Ovary (tissue), 10 donors: ENCODE measurements at places on chromosomes 2 and 18.
A peak's percentile ranks its signal among the peaks of the same experiment; 100 is the strongest.

GRCh38 chr18:50644807-50645206 lies 84.9 kb downstream of the MAPK4 start:
- DNase-seq, result no peak

- DNase-seq, result no peak
Observed at GRCh38 chr2:19114754-19115231, 243.6 kb downstream of the OSR1 start.

GRCh38 chr2:73112913-73113854 lies at the start of gene RAB11FIP5:
RAB11FIP5 (minus strand) TSS chr2:73112948; CDS start chr2:73112777, 171 bp downstream.
- peak; percentile 87 for DNase-seq

- no peak for DNase-seq
Observed at GRCh38 chr2:235966396-235966795, 201.8 kb downstream of the GBX2 start.

- DNase-seq, result no peak
Observed at GRCh38 chr2:226641008-226641407, 158.6 kb downstream of the IRS1 start.

DNA sequence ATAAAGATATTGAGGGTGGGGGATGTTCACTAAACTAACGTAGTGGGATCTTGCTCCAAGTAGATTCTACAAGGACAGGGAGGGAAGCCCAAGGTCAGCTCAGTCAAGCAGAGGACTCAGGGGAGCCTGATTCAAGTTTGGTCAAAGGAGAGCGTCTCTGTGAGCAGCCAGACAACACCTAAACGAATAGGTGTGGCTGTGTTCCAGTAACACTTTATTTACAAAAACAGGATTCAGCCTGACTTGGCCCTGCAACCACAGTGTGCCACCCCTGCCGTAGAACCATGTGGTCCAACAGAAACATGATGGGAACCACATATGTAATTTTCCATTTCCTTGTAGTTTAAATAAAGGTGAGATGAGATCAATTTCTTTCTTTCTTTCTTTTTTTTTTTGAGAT lies 18.1 kb upstream of the FZD5 start:
- DNase-seq, result no peak

GRCh38 chr2:136666-137065 lies 90.4 kb upstream of the FAM110C start:
- no peak for DNase-seq

- DNase-seq, result no peak
Observed at GRCh38 chr2:68789603-68790002, 55.0 kb downstream of the ARHGAP25 start.

DNA sequence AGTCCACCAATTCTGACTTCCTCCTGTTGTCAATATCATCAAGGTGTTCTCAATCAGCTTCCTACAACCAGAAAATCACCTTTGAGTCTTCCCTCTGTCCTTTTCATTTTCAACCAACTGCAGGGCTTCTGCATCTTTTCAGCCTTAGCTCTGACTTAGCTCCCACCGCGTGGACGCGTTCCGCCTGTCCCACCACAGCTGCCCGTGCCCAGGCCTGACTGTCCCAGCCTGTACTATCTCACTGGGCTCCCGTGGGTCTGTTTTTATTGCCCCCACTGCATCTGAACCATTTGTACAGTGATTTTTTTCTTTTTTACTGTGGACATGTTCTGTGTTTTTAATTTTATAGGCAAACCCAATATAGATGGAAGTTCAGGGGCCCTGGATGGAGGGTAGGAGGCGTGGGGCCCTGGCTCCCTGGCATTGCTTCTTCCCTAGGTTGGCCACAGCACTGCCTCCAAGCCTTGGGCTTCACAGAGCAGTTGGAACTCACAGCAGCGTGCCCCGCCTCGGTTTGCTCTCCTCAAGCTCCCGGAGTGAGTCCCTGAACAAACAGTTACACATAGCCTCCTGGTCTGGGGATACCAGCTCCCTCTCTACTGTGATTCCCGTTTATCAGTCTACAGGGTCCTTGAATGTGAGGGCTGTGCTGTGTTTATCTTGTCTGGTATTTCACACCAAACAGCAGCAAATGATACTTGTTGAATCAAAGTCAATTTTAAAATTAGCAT lies 280.6 kb upstream of the PXDN start:
- no peak for DNase-seq

DNA sequence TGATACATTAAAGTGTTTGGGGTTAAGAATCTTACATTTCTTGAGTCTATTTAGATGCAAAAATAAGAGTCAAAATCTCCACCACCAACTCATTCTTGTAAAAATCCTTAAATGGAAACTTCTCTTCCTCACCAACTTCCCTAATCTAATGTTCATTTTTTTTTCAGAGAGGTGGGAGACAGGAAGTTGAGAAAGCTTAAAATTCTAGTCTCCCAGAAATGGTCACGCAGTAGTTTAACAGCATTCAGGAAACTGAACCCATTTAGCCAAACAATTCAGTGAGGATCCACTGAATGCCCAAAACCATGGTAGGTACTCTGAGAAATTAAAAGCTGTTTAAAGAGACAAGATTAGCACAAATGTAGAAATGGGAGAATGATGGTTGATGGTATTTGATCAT lies 69.0 kb downstream of the TXNL1 start:
- DNase-seq, result no peak

DNA sequence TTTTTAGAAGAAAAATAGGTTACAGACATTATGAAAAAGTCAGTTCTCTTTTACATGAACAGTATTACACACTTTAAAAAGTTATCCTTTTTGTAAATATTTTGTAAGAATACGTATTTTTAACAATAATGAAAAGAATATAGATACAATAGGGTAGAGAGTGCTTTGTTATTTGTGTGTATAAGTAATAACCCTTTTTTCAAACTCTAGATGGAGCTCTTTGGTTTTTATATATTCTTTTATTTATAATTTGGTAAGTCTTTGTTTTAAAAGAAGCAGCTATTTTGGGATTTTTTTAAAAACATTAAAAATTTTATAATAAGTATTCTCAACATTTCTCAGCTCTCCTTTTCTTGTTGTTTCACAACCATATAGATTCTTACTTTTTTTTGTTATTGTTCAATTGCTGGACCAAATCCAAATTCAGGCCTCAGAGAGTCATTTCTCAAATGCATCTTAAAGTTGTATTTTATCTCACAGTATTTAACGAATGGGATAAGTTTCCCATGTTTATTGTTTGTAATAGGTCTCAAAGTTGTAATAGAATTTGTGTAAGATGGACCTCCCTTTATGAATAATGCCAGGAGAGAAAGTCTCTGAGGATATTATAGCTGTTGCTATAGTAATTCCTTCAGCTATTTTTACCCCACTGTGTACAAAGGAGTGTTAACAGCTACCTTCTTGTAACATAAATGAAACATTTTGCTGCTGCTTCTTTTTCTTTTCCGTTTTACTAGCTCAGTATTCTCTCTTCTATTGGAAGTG lies 46.4 kb downstream of the ACYP2 start:
- DNase-seq, result no peak

DNA sequence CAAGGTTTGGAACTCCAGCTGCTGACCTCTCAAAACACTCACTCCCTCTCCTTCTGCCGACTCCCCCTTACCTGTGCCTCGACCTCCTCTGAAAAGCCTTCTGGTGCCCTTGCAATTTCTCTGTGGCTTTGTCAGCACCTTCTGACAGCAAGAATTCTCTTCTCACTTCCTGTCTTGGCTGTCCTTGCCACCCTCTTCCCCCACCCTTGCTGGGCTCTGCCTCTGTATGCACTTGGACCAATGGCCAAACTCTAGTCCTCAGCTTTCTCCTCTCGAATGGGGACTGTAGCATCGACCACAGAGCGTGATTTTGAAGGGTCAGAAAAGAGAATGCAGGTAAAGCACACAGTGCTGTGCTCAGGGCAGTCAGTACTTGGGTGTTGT lies 99.0 kb downstream of the HS1BP3 start:
- DNase-seq, result no peak

- DNase-seq, result no peak
Observed at GRCh38 chr2:176521878-176522670, 252.8 kb downstream of the MTX2 start.

DNA sequence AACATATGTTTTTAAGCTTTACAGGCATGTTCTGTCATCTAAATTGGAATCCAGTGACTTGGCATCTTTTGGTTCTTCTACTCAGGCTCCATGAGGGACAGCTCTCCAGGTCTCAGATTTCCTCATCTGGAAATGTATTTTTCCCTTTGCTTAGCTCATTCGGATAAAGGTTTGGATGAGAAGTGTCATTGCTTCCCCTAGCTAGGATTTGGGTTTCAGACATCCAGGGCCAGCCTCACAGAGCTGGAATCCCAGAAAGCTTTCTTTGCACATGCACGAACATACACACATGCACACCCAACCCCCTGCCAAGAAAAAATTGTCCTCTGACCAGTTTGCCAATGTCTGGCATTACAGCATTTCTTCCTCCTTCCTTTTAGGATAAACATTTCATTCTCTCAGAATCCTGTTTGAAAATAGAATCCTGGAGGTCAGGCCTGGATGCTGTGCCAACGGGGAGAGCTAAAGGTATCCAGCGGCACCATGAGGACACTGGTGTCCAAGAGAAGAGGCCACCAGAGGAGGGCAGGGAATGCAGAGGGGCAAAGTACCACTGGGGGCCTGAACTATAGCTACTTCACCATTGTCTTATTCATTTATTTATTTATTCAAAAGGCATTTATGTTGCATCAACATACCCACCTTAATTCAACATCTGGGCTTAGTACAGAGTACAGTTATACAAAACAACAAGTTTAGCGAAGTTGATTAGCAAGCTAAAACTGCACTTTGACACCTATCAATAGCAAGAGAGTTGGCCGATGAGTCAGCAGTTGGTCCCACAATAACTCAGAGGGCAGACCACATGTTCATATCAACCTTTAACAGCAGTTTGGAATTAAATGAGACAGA lies 97.9 kb upstream of the ATL2 start:
- no peak for DNase-seq

- DNase-seq, result no peak
Observed at GRCh38 chr2:205582366-205582765, 99.9 kb upstream of the NRP2 start.

DNA sequence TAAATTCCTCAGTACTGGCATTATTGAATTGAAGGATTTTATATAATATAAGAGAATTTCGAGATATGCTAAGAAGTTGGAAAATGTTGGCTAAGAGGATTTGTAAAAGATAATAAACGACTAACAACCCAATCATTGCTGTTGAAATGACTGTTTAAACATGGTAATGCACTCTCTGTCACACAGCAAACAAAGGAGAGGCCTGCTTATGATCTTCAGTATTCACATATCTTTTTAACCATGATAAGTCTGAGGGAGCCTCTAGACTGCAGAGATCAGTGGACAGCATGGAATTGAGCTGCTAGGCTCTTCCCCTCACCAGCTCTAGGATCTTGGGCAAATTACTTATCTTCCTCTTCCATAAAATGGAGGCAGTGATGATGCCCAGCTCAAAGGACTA lies 2.7 kb downstream of the KCTD18 start:
- no peak for DNase-seq

DNA sequence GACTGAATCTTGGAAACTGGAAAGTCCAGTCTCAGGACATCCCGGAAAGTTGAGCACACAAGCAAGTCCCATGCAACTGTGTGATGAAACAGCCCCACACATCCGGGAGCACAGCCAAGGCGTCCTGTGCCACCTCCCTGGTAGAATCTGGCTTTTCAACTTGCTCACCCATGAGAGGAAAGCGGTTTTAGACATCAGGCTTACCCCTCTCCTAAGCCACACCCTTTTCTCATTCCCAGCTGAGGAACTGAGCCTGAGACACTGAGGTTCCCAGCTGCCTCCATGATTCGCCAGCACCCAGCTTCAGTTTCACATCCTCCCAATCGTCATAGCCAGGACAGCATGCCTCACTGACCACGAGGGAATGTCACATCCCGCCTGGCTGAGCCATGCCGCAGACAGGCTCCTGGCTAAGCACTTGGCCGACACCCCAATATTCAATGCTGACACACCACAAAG lies 60.3 kb downstream of the STEAP3 start:
- DNase-seq, result no peak

DNA sequence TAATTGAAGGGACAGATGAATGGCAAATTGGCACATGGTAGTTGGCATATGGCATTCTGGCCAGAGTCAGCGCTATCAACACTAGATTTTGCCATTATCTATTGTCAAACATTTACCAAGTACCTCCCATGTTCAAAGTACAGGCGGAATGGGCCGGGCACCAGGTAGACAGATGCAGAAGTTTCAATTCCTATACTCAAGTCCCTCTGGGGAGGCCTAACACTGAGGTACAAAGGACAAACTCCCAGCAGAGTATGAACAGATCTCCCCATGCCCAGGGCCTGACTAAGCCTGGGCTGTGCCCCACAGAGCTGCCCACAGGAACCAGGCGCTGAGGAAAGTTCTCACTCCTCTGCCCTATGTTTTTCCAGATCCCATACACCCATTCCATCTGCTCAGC lies 257.5 kb upstream of the KLHL29 start:
- no peak for DNase-seq

- no peak for DNase-seq
Observed at GRCh38 chr2:192069417-192069816, 125.3 kb downstream of the TMEFF2 start.

DNA sequence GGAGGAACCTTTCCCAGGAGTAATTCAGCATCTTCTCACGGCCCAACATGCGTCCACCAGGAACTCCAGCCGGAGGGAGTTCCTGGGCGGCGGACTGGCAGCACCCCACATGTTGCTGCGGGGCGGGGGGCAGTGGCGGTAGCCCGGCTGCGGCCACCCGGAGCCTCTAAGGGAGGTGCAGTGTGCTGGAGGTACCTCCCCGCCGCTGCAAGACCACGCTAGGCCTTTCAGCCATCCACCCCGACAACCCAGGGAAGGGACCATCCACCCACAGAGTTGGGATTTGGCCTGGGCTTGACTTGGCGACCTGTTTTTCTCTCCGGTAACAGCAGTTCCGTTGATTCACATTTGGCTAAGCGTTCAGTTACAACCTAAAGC lies 625 bp downstream of the LYPD6 start:
- DNase-seq, result peak; percentile 34

- DNase-seq, result no peak
Observed at GRCh38 chr2:48397846-48398245, 132.1 kb upstream of the STON1 start.

DNA sequence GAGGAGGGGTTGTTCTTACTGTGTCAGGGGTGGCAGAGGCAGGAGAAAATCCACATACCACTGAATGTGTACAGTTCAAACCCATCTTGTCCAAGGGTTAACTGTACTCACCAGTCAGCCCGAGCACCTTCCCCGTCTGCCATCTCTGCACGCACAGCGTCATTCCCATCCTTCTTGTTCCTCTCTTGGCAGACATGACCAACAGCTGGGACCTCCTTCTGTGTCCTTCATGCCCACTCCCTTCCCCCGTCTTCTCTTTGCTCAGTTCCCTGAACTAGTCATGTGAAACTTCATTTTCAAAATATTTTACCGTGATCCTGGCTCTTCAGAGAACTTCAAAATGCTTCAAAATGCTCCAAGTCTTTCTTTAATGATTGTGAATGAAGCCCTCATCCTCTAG lies 92.0 kb downstream of the FARSB start:
- DNase-seq, result no peak

- no peak for DNase-seq
Observed at GRCh38 chr2:20175267-20175666, 49.7 kb downstream of the SDC1 start.

DNA sequence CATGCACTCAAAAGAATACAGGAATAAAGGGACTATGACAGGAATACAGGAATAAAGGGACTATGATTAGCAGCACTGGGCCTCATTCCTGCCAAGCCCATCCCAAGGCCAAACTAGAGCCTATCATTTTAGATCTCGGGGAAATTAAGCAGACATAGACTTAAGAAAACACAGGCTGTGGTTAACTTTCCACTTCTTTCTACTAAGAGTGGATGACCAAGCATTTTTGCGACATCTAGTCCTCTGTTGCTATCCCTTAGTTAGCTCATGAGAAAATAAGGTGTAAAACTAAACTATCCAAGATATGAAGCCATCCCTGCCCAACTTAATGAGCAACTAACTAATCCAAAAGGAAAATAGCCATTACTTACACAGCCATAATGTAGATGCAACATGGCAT lies 5.9 kb downstream of the LYPD1 start:
- no peak for DNase-seq
